ENCODE measurements at places on chromosomes 13 and 19.

DNA sequence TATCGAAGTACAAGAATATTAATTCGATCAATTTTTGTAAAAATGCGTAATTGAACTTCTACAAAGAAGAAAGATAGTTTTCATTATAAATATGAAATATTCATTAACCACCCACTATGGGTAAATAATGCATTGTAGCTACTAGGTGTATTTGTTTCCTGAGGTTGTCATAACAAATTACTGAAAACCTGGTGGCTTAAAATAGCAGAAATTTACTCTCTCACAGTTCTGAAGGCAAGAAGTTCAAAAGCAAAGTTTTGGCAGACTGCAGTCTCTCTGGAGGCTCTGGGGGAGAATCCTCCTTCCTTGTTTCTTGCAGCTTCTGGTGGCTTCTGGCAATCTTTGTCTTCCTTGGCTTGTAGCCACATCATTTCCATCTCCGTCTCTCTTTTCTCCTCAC is 99.2 kb upstream of the MIR17HG start:
- DNase-seq, result no peak

DNA sequence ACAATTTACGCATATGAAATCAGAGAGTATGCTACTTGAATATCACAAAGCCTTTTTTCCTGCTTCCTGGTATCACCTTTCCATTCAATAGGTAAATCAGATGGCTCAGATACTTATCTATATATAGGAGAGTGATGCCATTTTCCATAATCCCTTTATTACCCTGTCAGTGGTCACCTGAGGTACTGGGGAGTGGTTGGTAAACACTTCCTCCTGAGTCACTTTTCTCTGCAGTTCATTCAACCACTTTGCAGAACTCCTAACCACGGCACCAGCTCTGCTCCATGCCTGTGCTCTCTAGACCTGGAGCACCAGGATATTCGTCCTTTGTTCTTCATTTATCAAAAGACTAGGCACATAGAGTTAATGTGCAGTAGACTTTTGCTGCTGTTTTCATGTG is 748.5 kb upstream of the KLHL1 start:
- DNase-seq, result no peak

DNA sequence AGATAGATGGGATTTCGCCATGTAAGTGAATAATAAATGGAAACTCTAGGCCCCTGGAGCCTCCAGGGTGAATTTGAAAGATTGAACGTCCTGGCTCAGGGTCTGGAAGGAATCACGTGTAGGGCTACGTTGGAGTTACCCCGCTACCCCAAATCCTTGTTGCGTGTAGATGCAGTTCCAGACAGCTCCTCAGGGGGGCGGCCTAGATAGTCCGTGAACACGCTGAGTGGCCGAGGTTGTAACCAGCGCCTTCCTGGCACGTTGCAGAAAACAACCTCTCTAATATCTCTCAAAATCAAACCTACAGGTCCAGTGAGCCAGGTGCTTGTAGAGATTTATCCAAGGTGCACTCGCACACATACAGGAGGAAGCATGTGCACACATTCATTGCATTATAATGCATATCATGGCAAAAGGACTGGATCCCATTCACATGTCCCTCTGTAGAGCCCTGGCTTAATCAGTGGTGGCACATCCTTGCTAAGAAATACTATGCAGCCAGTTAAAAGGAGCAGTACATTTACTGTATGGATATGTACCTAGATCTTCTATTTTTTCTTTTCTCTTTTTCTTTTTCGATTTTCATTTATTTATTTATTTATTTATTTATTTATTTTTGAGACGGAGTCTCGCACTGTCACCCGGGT is 2.5 kb upstream of the KEAP1 start:
- peak; percentile 74 for DNase-seq

DNA sequence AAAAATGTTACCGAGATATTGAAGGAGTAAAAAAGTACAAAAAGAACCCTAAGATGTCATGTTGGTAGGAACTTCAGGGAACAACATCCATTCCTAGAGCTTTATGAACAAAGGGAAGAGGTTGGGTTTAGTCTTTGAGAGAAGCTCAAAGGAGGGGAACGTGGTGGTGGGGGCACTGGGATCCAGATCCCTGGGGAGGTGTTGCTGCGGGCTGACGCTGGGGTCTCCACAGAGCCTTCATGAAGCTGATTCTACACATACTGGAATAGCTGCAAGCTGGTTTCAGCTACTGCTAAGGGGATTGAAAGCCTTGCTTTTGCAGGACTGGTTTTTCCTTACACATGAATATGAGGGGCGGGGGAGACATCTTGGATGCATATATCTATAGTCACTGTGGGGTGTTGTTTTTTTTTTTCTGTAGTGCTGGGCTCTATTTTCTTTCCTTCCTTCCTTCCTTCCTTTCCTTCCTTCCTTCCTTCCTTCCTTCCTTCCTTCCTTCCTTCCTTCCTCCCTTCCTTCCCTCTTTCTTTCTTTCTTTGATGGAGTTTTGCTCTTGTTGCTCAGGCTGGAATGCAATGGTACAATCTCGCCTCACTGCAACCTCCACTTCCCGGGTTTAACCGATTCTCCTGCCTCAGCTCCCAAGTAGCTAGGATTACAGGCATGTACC is 6.5 kb upstream of the MZF1 start:
- no peak for DNase-seq

- DNase-seq, result no peak
Observed at GRCh38 chr19:14418856-14419105, 360 bp downstream of the DDX39A start.

DNA sequence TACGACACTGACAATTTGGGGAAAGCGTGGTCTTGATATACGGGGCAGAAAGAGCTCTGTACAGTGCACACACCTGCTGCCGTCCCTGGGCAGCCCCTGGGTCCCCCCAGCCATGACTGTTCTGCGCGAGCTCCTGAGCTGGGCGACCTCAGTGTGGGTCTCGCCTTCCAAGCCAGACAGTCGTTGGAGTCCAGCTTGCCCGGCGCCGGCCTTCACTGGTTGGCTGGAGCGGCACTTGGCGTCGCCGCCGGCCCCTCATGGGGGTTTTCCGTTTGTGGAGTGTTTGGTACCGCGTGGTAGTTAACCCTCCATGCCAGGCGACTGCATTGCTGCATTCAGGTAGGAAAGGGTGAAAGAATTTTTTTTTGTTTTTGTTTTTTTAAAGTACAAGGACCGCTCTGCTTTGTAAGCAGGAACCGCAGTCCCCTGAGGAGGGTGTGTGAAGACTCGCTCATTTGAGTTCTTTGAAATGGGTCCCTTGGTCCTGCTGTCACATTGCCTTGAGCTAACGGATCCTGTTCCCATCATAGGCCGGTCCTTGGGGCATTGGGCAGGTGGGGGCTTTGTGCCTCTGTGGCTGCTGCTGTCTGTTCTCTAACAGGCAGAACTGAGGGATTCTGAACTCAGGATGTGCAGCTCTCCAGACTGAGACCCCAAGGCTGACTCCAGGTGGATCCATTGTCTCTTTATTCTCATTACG is 10.8 kb upstream of the RPS15 start:
- no peak for DNase-seq

DNA sequence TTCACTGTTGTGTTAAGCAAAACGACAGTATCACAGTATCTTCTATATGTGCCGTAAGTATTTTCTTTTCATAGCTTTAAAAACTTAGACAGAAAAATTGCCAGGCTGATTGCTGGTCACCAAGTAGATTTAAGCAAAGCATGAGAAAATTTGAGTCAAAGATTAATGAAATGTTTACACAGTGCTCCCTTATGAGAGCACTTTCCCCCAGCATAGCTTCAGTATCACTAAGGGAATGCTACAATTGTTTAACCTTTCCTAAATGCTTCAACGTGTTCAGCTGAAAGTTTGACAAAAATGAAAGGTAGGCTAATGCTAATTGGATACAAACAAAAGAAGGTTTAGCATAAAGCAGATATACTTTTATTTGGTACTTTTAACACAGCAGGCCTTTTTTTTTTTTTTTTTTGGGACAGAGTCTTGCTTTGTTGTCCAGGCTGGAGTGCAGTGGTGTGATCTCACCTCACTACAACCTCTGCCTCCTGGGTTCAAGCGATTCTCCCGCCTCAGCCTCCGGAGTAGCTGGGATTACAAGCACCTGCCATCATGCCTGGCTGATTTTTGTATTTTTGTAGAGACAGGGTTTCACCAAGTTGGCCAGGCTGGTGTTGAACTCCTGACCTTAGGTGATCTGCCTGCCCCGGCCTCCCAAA is 23.4 kb downstream of the PCCA start:
- no peak for DNase-seq

DNA sequence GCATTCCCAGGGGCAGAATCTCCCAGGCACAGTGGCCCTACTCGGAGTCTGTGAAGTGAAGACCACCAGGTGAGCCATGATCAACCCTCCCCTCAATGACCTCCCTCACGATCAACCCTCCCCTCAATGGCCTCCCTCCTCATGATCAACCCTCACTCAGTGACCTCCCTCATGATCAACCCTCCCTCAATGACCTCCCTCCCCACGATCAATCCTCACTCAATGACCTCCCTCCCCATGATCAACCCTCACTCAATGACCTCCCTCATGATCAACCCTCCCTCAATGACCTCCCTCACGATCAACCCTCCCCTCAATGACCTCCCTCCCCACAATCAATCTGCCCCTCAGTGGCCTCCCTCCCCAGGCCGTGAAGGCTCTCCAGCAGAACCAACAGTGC is 32.1 kb downstream of the SBNO2 start:
- no peak for DNase-seq

DNA sequence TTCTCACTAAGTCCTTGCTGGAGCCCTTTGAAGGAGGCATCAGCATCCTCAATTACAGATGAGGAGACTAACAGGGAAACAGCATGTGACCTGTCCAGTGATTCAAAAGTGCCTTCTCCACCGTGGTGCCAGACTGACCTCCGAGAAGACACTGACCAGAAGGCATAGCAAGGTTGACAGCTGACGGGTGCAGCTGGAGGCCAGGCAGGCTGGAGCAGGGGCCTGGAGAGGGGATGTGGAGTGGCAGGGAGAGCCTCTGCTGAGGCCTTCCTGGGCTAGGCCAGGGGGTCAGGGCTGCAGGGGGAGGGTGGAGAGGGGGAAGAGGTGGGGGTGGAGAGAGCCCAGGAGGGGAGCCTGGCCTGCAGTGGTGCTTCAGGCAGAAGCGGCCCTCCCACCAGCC is 66.3 kb downstream of the KCTD15 start:
- no peak for DNase-seq

DNA sequence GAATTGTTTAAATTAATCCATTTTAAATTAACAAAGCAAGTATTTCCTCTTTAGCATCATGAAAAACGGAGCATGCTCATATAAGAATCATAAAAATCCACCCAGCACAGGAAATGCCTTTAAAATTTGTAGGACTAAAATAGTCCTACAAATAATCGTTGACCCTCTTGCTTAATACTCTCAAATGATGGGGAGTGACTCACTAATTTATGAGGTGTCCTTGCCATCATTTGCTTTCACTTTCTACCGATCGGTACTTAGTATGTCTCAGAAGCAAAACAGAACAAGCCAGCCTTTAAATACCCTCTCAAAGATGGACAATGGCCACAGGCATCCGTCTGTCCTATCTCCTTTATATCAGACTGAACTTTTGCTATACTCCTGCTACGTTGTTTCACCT is 97.2 kb downstream of the SUCLA2 start:
- no peak for DNase-seq

Measured in activated naive CD4-positive, alpha-beta T cell (primary cell).